Upper lobe of right lung (tissue), 1 donor: ENCODE measurements at places on chromosomes 4 and X. TPM values are rescaled to one million over a fixed set of nuclear protein-coding genes. Genes with fewer than 3 reads are reported as not detected.

DNA sequence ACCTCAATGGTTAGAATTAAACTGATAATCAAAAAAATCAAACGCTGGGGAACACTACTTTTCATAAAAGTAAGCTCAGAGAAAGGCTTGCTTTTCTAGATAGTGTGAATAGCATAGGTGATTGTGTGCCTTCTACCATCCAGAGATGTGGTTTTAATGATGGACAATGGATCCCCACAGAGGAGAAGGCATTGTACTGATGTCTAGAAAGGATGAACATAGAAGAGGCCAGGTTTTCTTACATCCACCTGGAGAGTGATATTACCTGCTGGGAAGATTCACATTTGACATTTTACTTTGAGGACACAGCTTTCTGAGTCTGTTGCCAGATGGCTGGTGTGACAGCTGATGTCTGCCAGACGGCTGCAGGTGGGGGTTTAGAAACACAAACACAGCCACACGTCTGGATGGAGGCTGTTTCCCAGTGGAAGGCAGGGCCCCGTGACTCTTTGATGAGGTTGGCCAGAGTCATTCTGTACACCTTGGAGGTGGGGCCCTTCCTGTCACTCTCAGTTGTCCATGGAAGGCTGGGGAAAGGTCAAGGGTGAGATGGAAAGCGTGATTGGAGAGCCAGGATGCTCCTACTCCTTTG, 114.4 kb downstream of the PSAPL1 start:
- no peak for DNase-seq
- no peak overlapping the region for H3K4me3 ChIP-seq
- H3K27me3 ChIP-seq, result no peaks in the 10 kb centered on the region
- H3K4me1 ChIP-seq, result no peaks in the 10 kb centered on the region

DNA sequence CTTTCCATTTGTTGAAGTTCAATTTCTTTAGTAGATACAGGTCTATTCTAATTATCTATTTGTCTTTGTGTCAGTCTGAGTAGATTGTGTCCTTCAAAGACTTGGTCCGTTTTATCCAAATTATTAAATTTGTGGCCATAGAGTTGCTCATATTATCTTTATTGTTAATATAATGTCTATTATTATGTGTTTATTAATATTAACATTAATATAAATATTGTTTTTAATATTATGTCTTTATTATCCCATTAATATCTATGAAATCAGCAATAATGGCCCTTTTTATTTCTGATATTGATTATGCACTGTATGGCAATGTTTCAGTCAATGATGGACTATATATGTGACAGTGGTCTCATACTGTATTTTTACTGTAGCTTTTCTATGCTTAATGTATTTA, 2067.3 kb upstream of the AGA start:
- H3K27ac ChIP-seq, result no peak overlapping the region
- H3K36me3 ChIP-seq, result no peaks in the 10 kb centered on the region
- H3K4me1 ChIP-seq, result no peaks in the 10 kb centered on the region

H2BW2 gene
- total RNA-seq, result not detected

- H3K36me3 ChIP-seq, result peaks cover 97% of the 10 kb centered on the region
- no peak overlapping the region for H3K4me3 ChIP-seq
- no peak overlapping the region for H3K27ac ChIP-seq
- no peak for DNase-seq
- H3K4me1 ChIP-seq, result no peaks in the 10 kb centered on the region
These were observed 113.5 kb upstream of the HSD17B10 start for GRCh38 chrX:53547668-53548067.

PCDH18 gene
- total RNA-seq, result 6.9 TPM

DNA sequence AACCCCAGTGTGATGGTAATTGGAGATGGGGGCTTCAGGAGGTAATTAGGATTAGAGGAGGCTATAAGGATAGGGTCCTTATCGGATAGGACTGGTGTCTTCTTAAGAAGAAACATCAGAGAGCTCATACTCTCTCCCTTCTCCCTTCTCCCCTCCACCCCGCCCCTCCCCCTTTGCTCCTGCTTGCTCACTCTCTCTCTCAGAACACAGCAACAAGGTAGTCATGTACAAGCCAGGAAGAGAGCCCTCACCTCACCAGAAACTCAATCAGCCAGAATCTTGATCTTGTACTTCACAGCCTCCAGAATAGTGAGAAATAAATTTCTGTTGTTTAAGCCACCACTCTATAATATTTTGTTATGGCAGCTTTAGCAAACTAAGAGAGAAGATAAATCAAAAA, 4.5 kb downstream of the DDX60L start:
- H3K27ac ChIP-seq, result no peak overlapping the region
- no peaks in the 10 kb centered on the region for H3K27me3 ChIP-seq
- no peak overlapping the region for H3K4me3 ChIP-seq
- DNase-seq, result no peak
- H3K36me3 ChIP-seq, result peaks cover 17% of the 10 kb centered on the region
- peaks cover 8% of the 10 kb centered on the region for H3K4me1 ChIP-seq
